Thymus (tissue), 14 donors: ENCODE measurements at places on chromosomes 11 and 22. TPM values are rescaled to one million over a fixed set of nuclear protein-coding genes. Genes with fewer than 3 reads are reported as not detected.

The SMTNL1 gene
- 0.05 TPM for total RNA-seq

The LIPT2 gene
- 6.1 TPM for total RNA-seq

The KIRREL3 gene
- total RNA-seq = 0.14 TPM

The BIK gene
- 6.8 TPM for total RNA-seq

DNA sequence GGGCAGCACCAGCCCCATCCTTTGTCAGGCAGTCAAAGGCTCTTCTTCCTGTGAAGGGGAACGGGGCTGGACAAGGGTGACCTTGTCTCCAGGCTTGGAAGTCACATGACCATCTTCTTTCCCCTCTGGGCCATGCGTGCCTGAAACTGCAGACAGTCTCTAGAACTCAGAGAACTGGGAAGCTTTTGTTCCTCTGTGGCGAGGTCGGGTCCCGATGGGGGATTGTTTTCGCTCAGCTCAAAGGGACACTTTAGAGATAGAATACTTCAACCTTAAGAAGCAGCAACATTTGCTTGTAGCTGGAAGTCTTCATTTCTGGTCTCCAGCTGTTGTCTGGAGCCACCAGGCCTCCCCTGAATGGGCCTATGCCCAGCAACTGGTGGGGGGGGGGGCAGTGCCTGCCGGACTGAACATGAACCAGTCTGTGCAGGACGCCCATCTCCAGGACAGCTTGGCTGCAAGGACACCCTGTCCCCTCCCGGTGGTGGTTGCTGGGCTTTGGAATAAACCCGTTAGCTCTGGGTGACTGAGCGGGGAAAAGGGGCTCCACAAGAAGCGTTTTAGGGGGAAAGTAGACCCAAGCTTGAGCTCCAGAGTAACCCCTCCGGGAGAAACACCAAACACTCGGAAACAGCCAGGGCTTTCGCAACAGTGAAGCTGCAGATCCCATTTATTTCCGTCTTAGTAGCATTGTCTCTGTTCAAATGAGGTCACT, 55.7 kb upstream of the EMID1 start:
- peaks cover 25% of the 10 kb centered on the region for H3K36me3 ChIP-seq
- no peak overlapping the region for H3K27ac ChIP-seq
- no peak overlapping the region for H3K4me3 ChIP-seq
- H3K4me1 ChIP-seq = peaks cover 5% of the 10 kb centered on the region
- no peak for DNase-seq

DNA sequence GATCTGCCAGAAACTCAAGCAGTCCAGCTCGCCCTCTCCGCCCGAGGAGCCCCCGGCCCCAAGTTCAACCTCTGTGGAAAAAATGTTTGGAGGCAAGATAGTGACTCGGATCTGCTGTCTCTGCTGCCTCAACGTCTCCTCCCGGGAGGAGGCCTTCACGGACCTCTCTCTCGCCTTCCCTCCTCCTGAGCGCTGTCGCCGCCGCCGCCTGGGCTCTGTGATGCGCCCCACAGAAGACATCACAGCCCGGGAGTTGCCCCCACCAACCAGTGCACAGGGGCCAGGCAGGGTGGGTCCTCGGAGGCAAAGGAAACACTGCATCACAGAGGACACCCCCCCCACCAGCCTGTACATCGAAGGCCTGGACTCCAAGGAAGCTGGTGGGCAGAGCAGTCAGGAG, 20.8 kb downstream of the USP35 start:
- H3K27me3 ChIP-seq = no peaks in the 10 kb centered on the region
- H3K4me1 ChIP-seq = peaks cover 12% of the 10 kb centered on the region
- H3K36me3 ChIP-seq = peaks cover 38% of the 10 kb centered on the region
- H3K27ac ChIP-seq = no peak overlapping the region

DNA sequence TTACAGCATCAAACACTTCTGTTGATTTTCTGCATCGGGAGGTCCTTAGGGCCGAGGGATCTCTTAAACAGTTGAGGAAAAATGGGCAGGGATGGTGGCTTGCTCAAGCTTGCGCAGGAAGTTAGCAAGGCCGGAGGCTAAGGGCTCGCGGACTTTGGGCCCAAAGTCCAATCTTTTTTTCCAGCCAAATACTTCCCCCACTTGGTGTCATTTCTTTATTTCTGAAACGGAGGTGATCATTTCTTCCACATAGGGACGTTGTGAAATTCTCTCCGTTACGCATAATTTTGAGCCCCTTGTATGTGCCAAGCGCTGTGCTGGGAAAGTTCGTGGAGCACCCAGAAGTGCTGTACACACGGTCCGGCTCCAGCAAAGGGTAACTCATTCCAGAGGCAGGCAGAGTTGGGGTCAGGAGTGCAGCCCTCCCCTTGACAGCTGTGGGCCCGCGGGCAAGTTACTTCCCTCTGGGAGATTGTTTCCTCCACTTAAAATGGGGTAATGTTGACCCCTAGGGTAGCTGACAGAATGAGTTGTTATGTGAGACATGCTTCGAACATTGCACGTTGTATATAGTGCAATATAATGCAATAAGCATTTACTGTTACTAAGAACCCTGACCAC, 809 bp downstream of the MIEF1 start:
- H3K4me1 ChIP-seq = peaks cover 33% of the 10 kb centered on the region
- no peak for DNase-seq
- no peaks in the 10 kb centered on the region for H3K27me3 ChIP-seq
- H3K4me3 ChIP-seq = peak overlapping the region; percentile 86
- peaks cover 27% of the 10 kb centered on the region for H3K36me3 ChIP-seq

DNA sequence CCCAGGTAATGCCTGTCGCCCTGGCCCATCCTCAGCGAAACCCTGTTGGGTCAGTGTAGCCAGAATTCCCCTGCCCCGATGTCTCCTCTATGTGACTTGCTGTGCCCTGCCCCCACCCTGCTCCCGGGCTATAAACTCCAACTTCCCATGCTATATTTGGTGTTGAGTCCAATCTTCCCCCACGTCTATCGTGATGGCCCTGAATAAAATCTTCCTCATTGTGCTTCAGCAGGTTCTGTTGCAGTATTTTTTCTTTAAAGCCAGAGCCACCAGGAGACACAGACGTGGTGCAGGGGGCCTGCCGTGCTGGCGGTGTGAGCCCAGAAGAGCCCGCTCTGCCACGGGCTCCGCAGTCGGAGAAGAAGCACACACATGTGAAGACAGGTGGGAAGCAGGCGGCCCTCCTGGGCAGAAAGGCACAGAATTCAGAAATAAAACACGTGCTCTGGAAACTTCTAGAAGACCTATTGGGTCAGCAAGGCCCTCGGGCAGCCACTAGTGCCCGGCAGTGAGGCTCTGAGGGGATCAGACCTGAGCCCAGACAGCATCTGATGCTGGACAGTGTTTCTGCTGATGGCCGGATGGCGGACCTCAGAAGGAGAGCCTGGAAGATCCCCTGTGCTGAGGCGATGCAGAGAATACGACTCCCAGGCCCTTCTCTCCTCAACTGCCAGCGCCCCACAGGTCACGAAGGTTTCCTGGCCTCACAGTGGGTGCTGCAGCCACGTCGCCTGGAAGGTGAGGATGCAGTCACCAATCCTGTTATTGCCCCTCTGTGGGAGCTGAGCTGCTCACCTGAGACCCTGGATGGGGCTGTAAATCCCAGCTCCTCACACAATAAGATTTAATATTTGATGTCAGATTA, 501.9 kb downstream of the BRD1 start:
- H3K27ac ChIP-seq = no peak overlapping the region
- DNase-seq = no peak
- H3K4me3 ChIP-seq = no peak overlapping the region
- H3K4me1 ChIP-seq = no peaks in the 10 kb centered on the region
- peaks cover 3% of the 10 kb centered on the region for H3K27me3 ChIP-seq

DNA sequence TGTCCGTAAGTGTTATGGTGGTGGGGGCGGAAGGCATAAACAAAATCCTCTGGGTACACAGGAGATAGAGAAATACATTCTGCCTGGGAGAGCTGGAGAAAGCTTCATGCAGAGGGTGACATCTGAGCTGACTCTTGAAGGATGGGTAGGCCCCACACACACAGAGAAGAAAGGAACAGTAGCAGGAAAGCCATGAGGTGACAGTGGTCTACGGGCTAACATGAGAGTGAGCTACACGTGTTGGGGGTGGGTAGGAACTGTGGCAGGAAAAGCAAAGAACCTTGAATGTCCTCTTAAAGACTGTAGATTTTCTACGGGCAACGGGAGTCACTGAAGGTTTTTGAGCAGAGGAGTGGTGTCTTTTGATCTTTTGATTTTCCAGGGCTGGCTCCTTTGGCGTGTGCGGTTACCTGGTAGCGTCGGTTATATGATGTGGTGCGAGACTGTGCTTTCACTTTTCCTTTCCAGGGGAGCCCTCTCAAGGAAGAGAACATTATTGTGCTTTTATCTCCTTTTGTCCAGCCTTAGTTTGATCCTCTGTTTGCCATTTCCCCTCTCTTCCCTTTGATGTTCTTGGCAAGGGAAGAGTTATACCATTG, 39.7 kb downstream of the ADAMTS8 start:
- DNase-seq = peak; percentile 56
- no peaks in the 10 kb centered on the region for H3K36me3 ChIP-seq
- H3K4me1 ChIP-seq = peaks cover 16% of the 10 kb centered on the region
- H3K27ac ChIP-seq = no peak overlapping the region
- H3K27me3 ChIP-seq = no peaks in the 10 kb centered on the region

- no peak overlapping the region for H3K27ac ChIP-seq
- peaks cover 10% of the 10 kb centered on the region for H3K4me1 ChIP-seq
- DNase-seq = no peak
- no peak overlapping the region for H3K4me3 ChIP-seq
- H3K27me3 ChIP-seq = no peaks in the 10 kb centered on the region
Measured at GRCh38 chr11:12212174-12212820, 101.9 kb downstream of the MICAL2 start.

GRCh38 chr11:107591378-107592230, 657 bp downstream of the ELMOD1 start:
- peak overlapping the region; percentile 46 for H3K4me3 ChIP-seq
- peaks cover 10% of the 10 kb centered on the region for H3K4me1 ChIP-seq
- peaks cover 31% of the 10 kb centered on the region for H3K27me3 ChIP-seq
- no peak overlapping the region for H3K27ac ChIP-seq

- no peak overlapping the region for H3K4me3 ChIP-seq
- no peaks in the 10 kb centered on the region for H3K36me3 ChIP-seq
- no peaks in the 10 kb centered on the region for H3K27me3 ChIP-seq
- DNase-seq = no peak
- no peaks in the 10 kb centered on the region for H3K4me1 ChIP-seq
Measured at GRCh38 chr22:35089139-35089538, 23.2 kb downstream of the ISX start.

DNA sequence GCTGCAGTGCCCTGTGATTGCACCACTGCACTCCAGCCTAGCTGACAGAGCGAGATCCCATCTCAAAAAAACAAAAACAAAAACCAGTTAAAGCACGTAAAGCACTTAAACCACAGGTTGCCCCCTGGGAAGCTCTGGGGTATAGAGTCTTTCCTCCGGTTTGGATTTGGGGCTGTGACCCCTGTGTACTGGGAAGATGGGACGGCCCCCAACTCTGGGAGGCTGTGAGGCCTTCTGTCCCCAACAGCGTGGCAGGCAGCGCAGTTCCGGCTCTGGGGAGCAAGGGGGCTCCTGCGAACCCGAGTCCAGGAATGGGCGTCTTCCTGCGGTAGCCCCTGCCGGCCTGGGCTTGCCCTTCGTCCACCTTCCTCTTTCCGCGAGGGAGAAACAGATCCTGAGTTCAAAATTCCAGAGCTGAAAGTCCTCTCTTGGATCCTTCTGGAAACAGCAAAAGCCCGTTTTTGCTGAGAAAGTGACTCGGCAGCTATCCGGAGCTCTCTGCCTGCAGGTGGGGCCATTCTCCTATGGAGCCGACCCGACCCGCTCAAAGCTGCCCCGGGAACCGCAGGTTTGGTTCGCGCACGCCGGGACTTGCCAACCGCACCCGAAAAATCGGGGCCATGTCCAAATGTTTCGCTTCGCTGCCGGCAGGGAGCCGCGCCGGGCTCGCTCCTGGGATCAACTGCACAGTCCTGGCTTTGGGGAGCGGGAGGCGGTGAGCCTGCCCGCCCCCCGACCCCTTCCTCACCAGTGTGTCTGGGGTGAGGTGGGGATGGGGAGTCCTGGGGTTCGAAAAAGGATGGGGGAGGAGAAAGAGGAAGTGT, 36.3 kb upstream of the POLA2 start:
- H3K4me1 ChIP-seq = peaks cover 17% of the 10 kb centered on the region
- no peaks in the 10 kb centered on the region for H3K36me3 ChIP-seq
- H3K4me3 ChIP-seq = peak overlapping the region; percentile 37
- H3K27ac ChIP-seq = peak overlapping the region; percentile 44

- H3K36me3 ChIP-seq = peaks cover 12% of the 10 kb centered on the region
- H3K4me1 ChIP-seq = peaks cover 21% of the 10 kb centered on the region
- H3K27ac ChIP-seq = peak overlapping the region; percentile 32
- no peak overlapping the region for H3K4me3 ChIP-seq
- DNase-seq = no peak
Measured at GRCh38 chr11:64842366-64842759, 2.1 kb downstream of the CDC42BPG start.

- H3K4me3 ChIP-seq = peak overlapping the region; percentile 37
- H3K4me1 ChIP-seq = peaks cover 22% of the 10 kb centered on the region
- H3K27me3 ChIP-seq = peaks cover 3% of the 10 kb centered on the region
- peak overlapping the region; percentile 80 for H3K27ac ChIP-seq
Measured at GRCh38 chr22:23520863-23521440, 59.1 kb downstream of the IGLL1 start.

DNA sequence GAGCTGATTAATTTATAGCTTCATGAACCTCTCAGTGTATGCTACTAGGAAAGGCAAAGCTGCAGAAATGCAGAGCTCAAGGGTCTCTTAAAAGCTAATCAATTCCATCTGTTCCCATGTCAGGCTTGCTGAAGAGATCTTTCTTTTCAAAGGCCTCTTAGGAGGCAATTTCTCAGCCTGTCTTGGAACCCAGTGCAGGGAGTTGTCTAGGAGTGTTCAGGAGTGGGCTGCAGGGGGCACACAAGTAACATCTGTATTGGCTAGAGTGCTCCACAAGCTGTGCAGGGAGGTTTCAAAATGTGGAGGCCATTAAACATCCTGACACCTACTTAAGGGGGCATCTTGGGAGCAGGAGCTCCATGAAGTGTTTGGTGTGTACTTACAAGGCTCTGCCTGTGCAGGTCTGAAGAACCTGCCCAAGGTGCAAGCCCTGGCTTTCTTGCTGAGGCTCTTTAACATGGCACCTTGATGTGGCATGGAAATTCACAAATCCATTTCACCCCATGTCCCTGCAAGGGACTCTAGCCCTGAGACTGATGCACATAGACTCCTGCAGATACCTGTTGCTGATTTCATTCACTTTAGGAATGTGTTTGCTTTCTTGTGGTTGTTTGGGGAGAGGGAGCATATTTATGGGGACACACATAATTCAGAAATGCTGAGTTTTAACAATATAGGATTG, 134.7 kb downstream of the ME3 start:
- no peaks in the 10 kb centered on the region for H3K27me3 ChIP-seq
- no peak for DNase-seq
- H3K27ac ChIP-seq = no peak overlapping the region
- no peaks in the 10 kb centered on the region for H3K36me3 ChIP-seq
- no peaks in the 10 kb centered on the region for H3K4me1 ChIP-seq
- H3K4me3 ChIP-seq = no peak overlapping the region

GRCh38 chr11:74776546-74776945, 27.9 kb downstream of the RNF169 start:
- no peaks in the 10 kb centered on the region for H3K4me1 ChIP-seq
- H3K4me3 ChIP-seq = no peak overlapping the region
- no peak for DNase-seq

GRCh38 chr22:44554411-44554810, 56.4 kb upstream of the RTL6 start:
- H3K27ac ChIP-seq = no peak overlapping the region
- no peak for DNase-seq
- no peaks in the 10 kb centered on the region for H3K27me3 ChIP-seq
- H3K4me1 ChIP-seq = no peaks in the 10 kb centered on the region
- H3K36me3 ChIP-seq = no peaks in the 10 kb centered on the region
